ENCODE measurements at places on chromosomes 16 and 17. TPM values are rescaled to one million over a fixed set of nuclear protein-coding genes. Genes with fewer than 3 reads are reported as not detected.

FBXW10 gene
- not detected for total RNA-seq

NPIPB13 gene
- 27.8 TPM for total RNA-seq

C17orf100 gene
- total RNA-seq = 4.0 TPM

KRT28 gene
- not detected for total RNA-seq

STX1B gene
- total RNA-seq = 1.5 TPM

ATP6V0C gene
- total RNA-seq = 125 TPM

EVPL gene
- not detected for total RNA-seq

NOXO1 gene
- 0.84 TPM for total RNA-seq

HBZ gene
- total RNA-seq = not detected

LRRC46 gene
- 0.69 TPM for total RNA-seq

HAGH gene
- total RNA-seq = 77.8 TPM

DNA sequence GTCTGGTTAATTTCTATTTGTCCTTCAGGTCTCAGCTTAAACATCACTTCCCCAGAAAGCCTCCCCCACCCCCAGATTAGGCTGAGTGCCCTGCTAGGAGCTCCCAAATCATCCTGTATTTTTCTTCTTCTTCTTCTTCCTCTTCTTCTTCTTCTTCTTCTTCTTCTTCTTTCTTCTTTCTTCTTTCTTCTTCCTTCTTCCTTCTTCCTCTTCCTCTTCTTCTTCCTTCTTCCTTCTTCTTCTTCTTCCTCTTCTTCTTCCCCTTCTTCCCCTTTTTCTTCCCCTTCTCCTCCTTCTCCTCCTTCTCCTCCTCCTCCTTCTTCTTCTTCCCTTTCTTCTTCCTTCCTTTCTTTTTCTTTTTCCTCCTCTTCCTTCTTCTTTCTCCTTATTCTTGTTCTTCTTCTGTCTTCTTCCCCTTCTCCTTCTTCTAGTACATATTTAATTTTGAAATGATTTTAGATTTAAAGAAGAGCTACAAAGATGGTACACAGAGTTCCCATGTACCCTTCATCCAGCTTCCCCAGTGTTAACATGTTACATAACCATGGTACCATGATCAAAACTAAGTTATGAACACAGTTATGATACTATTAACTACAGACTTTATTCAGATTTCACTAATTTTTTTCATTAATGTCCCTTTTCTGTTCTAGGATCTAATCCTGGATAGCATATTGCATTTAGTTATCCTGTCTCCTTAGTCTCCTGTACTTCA, 27.1 kb upstream of the DHX40 start:
- H3K36me3 ChIP-seq = no peaks in the 10 kb centered on the region
- no peak for DNase-seq
- no peak overlapping the region for H3K27ac ChIP-seq
- no peak overlapping the region for H3K4me3 ChIP-seq
- no peaks in the 10 kb centered on the region for H3K27me3 ChIP-seq

GRCh38 chr17:76090517-76091129, 11.6 kb downstream of the ZACN start:
- no peak for DNase-seq
- H3K36me3 ChIP-seq = peaks cover 73% of the 10 kb centered on the region
- no peak overlapping the region for H3K27ac ChIP-seq
- no peaks in the 10 kb centered on the region for H3K4me1 ChIP-seq
- H3K4me3 ChIP-seq = no peak overlapping the region

DNA sequence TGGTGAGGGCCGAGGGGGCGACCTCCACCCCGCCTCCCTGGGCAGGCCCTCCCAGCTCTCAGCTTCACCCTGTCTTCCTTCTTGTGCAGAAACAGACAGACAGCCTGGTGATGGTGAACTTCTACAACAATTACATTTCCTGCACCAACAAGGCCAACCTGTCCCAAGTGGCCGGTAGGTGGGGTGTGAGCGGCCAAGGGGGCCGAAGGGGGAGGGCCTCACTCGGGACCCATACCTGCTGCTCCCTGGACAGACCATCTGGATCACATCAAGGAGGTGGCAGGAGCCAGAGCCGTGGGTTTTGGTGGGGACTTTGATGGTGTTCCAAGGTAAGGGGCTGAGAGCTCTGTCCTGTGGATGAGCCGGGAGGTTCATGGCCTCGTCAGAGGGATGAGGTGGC, 20.1 kb downstream of the CHMP1A start:
- DNase-seq = no peak
- H3K36me3 ChIP-seq = no peaks in the 10 kb centered on the region
- H3K27ac ChIP-seq = no peak overlapping the region
- H3K4me3 ChIP-seq = no peak overlapping the region

DNA sequence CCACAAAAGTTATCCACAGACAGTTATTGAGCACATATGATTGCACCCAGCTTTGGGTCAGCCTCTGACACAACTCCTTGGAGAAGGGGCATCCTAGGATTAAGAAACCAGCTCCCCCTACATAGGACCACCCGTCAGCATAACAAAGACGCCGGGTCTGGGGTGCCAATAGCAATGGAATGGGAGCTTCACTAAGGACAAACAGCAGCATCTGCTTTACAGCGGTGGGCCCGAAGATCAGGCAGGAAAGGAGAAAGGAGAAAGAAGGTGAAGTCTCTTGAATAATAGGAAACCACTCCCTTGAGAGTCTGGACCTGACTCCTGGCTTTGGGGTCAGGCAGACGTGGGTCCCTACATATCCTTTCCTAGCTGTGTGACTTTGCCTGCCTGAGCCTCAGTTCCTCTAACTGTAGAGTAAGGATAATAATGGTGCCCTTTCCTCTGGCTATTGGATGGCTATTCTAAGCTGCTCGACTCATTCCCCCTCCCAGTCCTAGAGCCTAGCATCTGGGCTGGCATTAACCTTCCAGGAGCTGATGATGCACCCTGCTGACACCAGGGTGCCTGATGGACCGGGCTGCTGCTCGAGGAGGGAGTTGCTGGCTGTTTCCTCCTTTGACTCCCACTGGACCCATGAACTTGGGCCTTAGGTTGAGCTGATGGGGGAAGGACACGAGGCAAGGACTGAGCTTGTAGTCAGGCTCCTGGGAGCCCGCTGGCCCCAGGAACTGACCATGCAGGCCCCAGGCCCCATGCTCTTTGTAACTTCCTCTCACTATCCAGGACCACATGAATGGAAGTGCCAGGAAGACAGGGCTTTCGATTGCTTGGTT, 94.2 kb downstream of the C16orf78 start:
- no peaks in the 10 kb centered on the region for H3K27me3 ChIP-seq
- no peak overlapping the region for H3K4me3 ChIP-seq
- H3K36me3 ChIP-seq = no peaks in the 10 kb centered on the region
- no peak for DNase-seq

GRCh38 chr16:5034167-5034523, 410 bp upstream of the NAGPA start:
- H3K27me3 ChIP-seq = no peaks in the 10 kb centered on the region
- no peak for DNase-seq
- H3K4me3 ChIP-seq = peak overlapping the region; percentile 86
- peaks cover 5% of the 10 kb centered on the region for H3K36me3 ChIP-seq
- H3K4me1 ChIP-seq = peaks cover 16% of the 10 kb centered on the region
- peak overlapping the region; percentile 50 for H3K27ac ChIP-seq

GRCh38 chr16:64784635-64785034, 337.2 kb downstream of the CDH11 start:
- H3K27me3 ChIP-seq = no peaks in the 10 kb centered on the region
- no peaks in the 10 kb centered on the region for H3K4me1 ChIP-seq
- H3K36me3 ChIP-seq = no peaks in the 10 kb centered on the region

GRCh38 chr17:2067608-2068024, 12.7 kb downstream of the HIC1 start:
- no peak overlapping the region for H3K27ac ChIP-seq
- peaks cover 32% of the 10 kb centered on the region for H3K36me3 ChIP-seq
- DNase-seq = no peak

DNA sequence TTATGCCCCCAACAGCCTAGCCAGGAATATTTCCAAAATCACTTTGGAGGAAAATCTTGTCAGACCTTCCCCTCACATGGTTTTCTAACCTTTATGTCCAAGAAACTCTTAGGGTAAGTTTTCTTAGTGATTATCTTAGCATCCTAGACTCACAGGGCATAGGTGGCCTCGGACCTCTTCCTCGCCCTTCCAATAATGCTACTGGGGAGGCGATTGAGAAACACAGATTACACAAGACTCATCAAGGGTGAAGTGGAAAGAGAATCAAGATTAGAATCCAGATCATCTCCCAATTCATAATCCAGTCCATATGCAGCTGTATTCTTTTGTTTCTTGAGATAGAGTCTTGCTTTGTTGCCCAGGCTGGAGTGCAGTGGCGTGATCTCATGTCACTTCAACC, 358.4 kb upstream of the CDH5 start:
- H3K4me3 ChIP-seq = no peak overlapping the region
- H3K4me1 ChIP-seq = no peaks in the 10 kb centered on the region
- no peak for DNase-seq
- no peaks in the 10 kb centered on the region for H3K27me3 ChIP-seq

GRCh38 chr17:82236142-82236971, 7.5 kb downstream of the SLC16A3 start:
- no peak overlapping the region for H3K4me3 ChIP-seq
- H3K4me1 ChIP-seq = peaks cover 63% of the 10 kb centered on the region
- peak; percentile 74 for DNase-seq
- no peaks in the 10 kb centered on the region for H3K36me3 ChIP-seq
- no peaks in the 10 kb centered on the region for H3K27me3 ChIP-seq
- peak overlapping the region; percentile 15 for H3K27ac ChIP-seq

DNA sequence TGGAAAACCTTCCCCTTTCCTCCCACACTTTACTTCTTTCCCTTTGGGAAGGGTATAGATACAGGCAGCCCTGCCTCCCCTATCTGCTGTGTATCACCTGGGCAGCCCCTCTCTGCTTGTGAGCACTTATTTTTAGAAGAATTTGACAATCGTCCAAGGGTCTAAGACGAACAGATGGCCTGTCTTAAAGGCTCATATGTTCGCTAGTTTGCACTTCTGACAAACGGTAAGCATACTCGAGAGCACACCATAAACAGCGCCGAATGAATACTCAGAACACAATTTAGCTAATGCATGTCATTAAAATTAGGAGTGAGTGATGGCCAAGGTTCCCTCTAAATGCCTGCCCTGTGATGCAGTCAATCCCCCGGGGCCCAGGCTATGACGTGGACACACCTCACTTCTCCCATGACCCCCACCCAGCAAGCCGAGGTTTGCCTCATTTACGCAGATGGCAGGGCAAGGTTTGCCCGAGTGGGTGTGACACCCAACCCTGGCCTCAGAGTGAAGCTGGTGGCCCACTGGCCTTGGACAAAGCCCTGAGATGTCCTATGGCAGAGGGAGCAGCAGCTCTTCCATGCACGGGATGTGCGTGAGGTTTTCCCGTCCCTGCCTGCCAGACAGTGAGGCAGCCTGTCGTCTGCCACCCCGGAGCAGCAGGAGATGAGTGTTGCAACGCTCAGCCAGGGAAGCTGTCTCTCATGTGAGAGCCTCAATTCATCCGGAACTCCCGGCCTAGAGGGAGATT, 125.2 kb downstream of the C16orf78 start:
- no peaks in the 10 kb centered on the region for H3K36me3 ChIP-seq
- H3K27ac ChIP-seq = no peak overlapping the region
- H3K4me1 ChIP-seq = no peaks in the 10 kb centered on the region
- H3K27me3 ChIP-seq = no peaks in the 10 kb centered on the region

GRCh38 chr17:32317353-32317752, 24.6 kb downstream of the C17orf75 start:
- H3K27ac ChIP-seq = no peak overlapping the region
- H3K4me3 ChIP-seq = no peak overlapping the region
- DNase-seq = no peak
- H3K4me1 ChIP-seq = no peaks in the 10 kb centered on the region

DNA sequence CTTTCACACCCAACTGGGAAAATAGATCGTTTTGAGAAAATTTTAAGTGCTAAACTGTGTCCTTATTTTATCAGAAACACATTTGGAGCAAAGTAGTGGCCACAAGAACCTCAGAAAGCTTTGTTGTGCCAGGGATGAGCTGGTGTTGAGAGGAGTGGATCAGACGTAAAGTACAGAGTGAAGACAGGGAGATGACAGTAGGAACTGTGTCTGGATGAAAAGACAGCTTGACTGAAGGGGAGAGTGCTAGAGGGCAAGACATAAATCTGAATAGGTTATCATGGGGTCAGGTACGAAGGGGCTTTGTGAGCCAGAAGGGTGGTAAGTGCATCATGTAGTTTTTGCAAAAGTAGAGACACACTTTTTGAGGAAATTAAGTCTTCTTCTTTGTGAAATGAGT, 39.3 kb upstream of the CARMIL2 start:
- H3K27ac ChIP-seq = no peak overlapping the region
- no peak overlapping the region for H3K4me3 ChIP-seq
- H3K27me3 ChIP-seq = no peaks in the 10 kb centered on the region
- peaks cover 2% of the 10 kb centered on the region for H3K36me3 ChIP-seq
- peaks cover 10% of the 10 kb centered on the region for H3K4me1 ChIP-seq
- no peak for DNase-seq

GRCh38 chr16:85750146-85750826, 610 bp downstream of the C16orf74 start:
- H3K36me3 ChIP-seq = no peaks in the 10 kb centered on the region
- no peaks in the 10 kb centered on the region for H3K4me1 ChIP-seq
- no peak overlapping the region for H3K4me3 ChIP-seq
- no peak overlapping the region for H3K27ac ChIP-seq

DNA sequence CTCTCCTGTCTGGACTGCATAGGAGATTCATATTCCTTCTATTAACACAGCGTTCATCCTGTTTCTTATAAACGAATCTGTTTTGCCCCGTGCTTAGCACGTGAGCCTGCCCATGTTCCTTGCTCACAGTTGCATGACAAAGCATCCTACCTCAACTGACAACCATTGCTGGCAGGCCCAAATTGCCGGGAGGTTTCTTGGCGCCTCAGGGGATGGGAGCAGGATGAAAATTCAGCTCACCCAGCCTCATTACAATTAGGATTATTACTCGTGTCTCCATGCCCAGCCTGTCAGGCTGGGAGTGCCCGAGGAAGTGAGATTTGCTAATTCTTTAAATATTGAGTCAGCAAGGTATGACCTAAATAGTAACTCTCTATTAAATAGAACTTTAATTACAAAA, 36.7 kb upstream of the HELZ start:
- H3K27ac ChIP-seq = no peak overlapping the region
- no peak overlapping the region for H3K4me3 ChIP-seq
- no peaks in the 10 kb centered on the region for H3K27me3 ChIP-seq
- H3K36me3 ChIP-seq = no peaks in the 10 kb centered on the region
- no peaks in the 10 kb centered on the region for H3K4me1 ChIP-seq

- H3K27me3 ChIP-seq = no peaks in the 10 kb centered on the region
- no peaks in the 10 kb centered on the region for H3K4me1 ChIP-seq
- DNase-seq = no peak
- H3K36me3 ChIP-seq = no peaks in the 10 kb centered on the region
Measured at GRCh38 chr17:1169221-1169928, 10.4 kb downstream of the ABR start.

GRCh38 chr16:7541026-7541425, 208.4 kb downstream of the RBFOX1 start:
- H3K4me3 ChIP-seq = no peak overlapping the region
- no peak for DNase-seq
- H3K27ac ChIP-seq = no peak overlapping the region

GRCh38 chr17:55238179-55238930, 26.4 kb upstream of the HLF start:
- peak overlapping the region; percentile 66 for H3K4me3 ChIP-seq
- peak overlapping the region; percentile 47 for H3K27ac ChIP-seq
- peaks cover 28% of the 10 kb centered on the region for H3K4me1 ChIP-seq

Data from CD4-positive, alpha-beta memory T cell (primary cell).